T-helper 17 cell (primary cell): ENCODE measurements at places on chromosomes 16 and 17.

DNA sequence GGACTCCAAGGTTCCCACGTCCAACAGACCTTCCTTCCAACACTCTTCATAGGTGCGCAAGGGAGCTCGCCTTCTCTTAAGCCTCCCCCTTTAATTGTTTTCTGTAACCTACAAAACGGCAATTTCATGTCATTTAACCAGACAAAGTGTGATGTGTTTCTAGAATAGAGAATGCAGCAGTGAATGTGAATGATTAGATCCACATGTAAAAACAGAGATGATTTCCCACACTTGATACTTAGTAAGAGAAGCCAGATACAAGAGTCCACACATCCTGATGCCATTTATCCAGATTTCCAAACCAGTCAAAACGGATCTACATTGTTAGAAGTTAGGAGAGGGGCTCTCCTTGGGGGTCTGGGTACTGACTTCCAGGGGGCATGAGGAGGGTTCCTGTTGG, 89.3 kb downstream of the IRF8 start:
- no peak for DNase-seq

- DNase-seq, result no peak
These were observed 4.2 kb downstream of the CDR2 start for GRCh38 chr16:22370038-22370820.

DNA sequence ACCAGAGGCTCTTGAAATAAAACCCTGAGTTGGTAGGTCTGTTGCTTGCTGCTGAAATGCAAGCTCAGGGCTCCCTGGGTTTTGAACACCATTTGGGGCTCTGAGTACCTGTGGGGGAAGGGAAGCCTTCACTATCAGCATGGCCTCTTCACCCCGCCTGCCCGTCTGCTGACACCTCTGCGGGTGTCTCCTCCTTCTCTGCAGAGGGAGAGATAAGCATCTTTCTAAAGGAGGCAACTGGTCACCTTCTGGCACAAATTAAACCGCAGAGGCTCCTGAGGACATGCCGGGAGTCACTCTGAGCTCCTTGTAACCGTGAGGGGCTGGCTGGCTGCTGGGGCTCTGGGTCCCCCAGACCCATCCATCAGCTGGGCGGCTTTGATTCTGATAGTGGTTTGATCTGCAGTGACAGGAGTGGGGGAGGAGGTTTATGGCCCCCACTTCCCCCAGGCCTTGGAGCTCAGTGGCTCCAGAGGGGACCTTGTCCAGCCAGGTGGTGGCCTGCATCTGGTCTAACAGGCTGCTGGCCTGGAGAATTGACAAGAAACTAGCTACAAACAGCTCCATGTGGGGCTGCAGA, 123.5 kb downstream of the IRF8 start:
- DNase-seq, result no peak

DNA sequence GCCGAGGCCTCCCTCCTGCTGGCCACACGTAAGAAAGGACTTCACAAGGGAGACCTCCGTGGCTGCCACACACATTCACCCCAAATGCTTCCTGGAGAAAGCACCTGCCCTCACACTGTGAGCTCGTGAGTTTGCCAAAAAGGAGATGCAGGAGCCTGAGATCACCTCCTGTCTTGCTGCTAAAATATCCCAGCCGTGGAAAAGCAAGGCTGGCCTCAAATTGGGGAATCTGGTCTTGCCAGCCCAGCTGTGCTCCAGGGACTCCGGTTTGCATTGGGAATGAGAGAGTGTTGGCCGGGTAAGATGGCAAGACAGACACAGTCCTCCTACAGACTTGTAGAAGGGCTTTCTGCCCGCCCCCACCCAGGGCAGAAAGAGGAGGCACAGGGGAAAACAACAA, 13.8 kb downstream of the RBFOX3 start:
- no peak for DNase-seq

GRCh38 chr17:37488009-37488604, 1.6 kb upstream of the DUSP14 start:
- DNase-seq, result no peak

- peak; percentile 47 for DNase-seq
These were observed 268.8 kb downstream of the SEC14L1 start for GRCh38 chr17:77409282-77410161.

- no peak for DNase-seq
These were observed 2.0 kb upstream of the CTRB2 start for GRCh38 chr16:75208861-75209505.

GRCh38 chr16:78654929-78655328, 555.5 kb downstream of the WWOX start:
- no peak for DNase-seq

- DNase-seq, result no peak
These were observed 10.4 kb downstream of the SLC6A4 start for GRCh38 chr17:30225112-30225511.

DNA sequence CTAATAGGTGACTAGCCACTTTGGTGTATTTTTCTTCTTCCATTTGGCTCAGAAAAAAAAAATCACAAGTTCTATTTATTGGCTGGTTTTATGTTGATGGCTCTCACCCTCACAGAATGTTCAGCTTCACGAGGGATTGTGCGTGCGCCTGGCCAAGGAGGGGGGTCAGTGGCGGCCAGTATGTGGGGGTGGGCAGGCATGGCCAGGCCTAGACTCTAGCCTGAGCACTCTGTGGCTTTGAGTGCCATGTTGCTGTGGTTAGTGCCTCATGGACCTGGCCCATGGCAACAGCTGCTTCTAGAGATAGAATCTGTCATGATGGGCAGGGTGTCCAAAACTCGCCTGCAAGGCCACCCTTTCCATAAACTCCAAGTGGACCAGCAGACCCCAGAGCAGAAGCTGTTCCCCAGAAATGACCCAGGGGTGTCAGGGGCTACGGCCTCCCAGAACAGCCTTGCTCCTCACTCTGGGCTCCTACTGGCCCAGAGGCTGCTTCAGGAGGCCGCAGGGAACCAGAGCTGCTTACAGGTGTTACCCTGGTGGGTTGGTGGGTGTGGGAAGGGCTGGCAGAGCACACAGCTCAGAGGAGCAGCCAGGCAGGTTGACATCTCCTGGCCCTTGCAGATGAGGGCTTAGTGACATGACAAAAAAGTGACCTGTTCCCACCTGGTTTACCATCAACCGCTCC, 124.9 kb downstream of the SOCS1 start:
- DNase-seq, result no peak

DNA sequence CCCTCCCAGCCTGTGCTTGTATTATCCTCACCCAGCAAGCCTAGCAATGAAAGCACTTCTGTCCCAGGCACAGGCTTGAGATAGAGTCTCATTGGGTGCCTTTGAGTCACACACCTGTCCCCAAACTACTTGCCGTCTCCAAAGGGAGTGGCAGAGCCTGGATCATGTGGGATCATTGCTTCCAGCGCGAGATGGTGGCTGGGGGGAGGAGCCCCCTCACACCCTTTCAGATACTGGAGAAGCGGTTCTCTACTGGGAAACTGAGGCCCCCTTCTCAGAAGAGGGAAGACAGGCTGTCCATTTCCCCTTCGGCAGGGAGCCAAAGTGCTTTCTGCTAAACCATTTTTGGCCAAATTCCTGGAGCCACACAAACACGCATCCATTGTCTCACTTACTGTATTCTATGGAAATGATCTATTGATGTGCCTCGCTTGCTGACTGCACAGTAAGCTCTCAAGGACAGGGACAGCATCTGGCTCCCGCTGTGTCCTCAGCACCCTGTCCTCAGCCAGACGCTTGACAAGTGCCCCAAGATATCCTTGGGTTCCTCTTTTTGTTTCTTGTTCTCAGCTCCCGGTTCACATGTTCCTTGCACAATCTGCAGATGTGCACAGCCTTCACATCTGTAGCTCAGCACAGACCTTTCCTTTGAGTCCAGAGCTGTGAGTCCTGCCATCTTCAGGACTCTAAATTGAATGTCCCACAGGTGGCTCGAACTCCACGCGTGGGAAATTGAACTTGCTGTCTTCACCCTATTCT, 26.0 kb upstream of the DLX3 start:
- DNase-seq, result no peak

DNA sequence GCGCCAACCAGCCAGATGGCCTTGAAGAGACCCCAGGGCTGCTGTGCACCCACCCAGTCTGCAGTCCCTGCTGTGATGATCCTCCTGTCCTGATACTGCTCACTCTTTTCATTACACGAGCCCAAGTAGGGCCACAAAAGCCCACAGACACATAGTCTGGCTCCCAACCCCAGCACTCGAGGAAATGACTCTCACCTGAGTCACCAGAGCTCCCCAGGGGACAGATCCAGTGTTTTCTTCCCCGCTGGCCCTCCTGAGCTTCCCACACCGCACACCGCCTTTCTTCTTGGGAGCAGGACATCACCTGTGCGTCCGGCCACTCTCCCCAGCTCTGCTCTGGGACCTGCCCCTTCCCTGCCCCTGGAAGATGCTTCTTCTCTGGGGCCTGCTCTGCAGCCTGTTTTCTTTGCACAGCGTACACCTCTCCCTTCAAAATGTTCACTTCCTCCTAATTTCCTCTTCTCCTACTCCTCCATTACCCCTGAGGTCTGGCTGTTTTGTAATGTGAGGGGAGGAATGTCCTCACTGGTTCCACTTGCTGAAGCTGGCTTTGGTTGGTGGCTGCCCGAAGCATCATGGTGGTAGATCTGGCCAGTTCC, 2.0 kb upstream of the SCN4A start:
- no peak for DNase-seq

DNA sequence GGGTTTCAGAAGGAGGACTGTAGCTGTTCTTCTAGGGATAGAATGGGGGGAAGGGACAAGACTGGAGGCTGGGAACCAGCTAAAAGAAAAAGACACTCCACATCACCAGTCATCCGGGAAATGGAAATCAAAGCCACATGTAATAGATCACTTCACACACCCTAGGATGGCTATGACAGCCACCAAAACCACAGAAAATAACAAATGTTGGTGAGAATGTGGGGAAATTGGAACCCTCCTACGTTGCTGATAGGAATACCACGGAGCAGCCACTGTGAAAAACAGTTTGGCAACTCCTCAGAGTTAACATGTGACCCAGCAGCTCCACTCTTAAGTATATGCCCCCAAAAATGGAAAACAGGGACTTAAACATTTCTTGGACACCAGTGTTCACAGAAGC, 2.3 kb downstream of the TLE7 start:
- no peak for DNase-seq
